ENCODE measurements at places on chromosomes 3 and 15. TPM values are rescaled to one million over a fixed set of nuclear protein-coding genes. Genes with fewer than 3 reads are reported as not detected.

DNA sequence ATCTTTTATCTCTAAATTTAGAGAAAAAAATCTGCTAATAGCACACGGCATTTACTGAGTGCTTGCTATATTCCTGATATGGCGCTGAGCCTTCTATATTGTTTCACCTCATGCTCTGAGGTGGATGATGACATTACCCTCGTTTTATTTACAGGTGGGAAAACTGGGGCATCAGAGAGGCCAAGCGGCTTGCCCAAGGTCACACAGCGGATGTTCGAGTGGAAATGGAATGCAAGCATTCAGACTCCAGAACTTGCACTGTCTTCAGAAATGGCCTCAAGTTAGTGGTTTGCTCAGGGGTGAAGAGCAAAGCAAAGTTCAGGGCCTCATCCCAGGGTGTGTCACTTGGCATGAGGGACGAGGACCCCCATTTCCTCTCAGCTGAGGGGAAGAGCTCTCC, 17.3 kb downstream of the EHD4 start:
- H3K4me1 ChIP-seq, result no peaks in the 10 kb centered on the region
- DNase-seq, result no peak
- H3K4me3 ChIP-seq, result no peak overlapping the region
- no peak overlapping the region for H3K27ac ChIP-seq
- no peaks in the 10 kb centered on the region for H3K27me3 ChIP-seq

Gene IL12A
- total RNA-seq, result 1.3 TPM

- H3K4me3 ChIP-seq, result no peak overlapping the region
- H3K27me3 ChIP-seq, result no peaks in the 10 kb centered on the region
- H3K27ac ChIP-seq, result no peak overlapping the region
- no peaks in the 10 kb centered on the region for H3K36me3 ChIP-seq
These were observed 55.3 kb downstream of the CDCP1 start for GRCh38 chr3:45090855-45091254.

- no peaks in the 10 kb centered on the region for H3K4me1 ChIP-seq
- no peaks in the 10 kb centered on the region for H3K36me3 ChIP-seq
- DNase-seq, result no peak
- H3K4me3 ChIP-seq, result no peak overlapping the region
- H3K27me3 ChIP-seq, result no peaks in the 10 kb centered on the region
These were observed 235.0 kb downstream of the SLC9A9 start for GRCh38 chr3:143613226-143613625.
